ENCODE measurements at places on chromosomes 11 and 22.

DNA sequence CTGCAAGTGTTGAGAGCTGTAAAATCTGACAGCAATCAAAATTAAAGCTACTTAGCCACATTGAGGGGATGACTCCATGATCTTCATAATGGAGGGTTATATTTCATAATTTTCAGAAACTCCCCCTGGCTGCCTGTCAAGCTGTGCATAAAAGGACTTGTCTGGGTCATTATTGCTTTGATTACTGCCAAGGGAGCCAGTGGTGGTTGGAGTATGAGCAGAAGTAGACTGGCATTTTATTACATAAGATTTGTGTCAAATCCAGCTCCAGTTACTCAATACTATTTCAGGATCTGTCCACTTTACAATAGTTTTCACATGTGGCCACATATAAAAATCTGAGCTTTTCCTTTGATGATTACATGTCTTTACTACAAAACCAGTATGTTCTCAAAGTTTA is 108.9 kb upstream of the SLC5A12 start:
- DNase-seq = no peak

- DNase-seq = no peak
Observed at GRCh38 chr11:33772300-33772699, 2.0 kb downstream of the FBXO3 start.

DNA sequence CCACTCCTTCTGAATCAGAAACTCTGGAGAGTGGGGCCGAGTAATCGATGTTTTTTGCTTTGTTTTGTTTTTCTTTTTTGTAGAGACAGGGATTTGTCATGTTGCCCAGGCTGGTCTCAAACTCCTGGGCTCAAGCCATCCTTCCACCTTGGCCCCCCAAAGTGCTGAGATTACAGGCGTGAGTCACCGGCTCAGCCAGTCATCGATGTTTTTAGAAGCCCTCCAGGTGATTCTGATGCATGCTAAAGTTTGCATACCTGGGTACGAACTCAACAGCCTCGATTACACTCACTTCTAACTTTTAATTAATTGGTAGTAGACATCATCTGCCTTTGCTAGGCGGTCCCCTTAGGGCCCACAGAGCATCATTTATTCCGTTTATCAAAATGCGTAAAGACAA is 50.3 kb downstream of the C11orf71 start:
- DNase-seq = no peak

DNA sequence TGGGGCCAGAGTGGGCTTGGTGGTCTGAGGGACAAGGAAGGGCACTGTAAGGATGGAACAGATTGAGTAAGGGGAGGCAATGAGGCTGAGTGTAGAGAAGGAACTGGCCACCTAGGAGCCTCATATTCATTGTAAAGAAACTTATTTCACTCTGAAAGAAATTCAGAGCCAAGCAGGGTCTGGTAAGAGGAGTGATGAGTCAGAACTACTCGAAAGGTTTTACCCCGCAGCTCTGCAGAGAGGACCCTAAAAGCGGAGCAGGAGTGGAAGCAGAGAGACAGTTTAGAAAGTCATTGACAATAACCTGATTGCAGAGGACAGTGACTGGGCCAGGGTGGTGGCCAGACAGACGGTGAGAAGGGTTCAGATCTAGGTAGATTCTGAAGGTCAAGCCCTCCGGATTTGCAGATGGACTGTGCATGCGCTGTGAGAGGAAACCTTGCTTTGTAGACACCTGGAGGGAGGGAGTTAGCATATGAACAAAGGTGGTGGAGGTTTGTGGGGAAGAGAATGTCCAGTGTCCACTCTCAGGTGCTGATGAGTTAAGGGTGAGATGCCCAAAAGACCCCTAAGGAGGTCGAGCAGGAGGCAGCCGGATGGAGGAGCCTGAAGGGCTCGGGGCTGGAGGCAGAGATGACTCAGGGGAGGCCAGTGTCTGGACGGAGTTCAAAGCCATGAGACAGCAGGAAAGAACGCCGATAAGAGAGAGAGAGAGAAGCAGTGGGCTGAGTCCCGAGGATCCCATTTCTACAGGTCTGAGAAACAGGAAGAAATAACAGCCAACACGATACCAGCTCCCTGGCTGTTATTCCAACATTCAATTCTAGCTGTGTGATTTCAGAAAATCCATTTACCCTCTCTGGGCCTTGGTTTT is 546.0 kb downstream of the BRD1 start:
- no peak for DNase-seq

DNA sequence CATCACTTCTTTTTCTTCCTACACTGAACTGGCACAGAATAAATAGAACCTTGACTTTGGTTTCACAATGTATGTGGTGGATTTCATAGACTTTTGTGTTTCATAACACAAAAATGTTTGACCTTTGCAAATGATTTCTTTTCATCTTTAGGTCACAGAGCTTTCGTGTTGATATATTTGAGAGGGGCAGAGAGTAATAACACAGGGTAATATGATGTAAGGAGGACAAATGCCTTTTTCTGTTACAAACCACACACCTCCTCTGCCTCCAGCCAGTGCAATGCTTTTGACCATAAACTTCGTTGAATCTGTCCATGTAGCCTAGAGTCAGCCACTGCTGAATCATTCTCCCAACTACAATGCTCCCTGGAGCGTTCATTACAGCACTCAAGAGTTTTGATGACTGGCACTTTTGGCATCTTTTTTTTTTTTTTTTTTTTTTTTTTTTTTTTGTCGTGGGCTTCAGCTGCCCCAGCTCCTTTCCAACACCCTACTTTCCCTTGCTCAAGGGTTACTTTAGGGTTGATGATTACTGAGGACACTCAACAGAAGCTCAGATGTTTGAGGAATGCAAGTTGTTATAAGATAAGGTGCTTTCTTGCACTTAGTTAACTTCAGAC is 11.4 kb upstream of the CAT start:
- DNase-seq = no peak

DNA sequence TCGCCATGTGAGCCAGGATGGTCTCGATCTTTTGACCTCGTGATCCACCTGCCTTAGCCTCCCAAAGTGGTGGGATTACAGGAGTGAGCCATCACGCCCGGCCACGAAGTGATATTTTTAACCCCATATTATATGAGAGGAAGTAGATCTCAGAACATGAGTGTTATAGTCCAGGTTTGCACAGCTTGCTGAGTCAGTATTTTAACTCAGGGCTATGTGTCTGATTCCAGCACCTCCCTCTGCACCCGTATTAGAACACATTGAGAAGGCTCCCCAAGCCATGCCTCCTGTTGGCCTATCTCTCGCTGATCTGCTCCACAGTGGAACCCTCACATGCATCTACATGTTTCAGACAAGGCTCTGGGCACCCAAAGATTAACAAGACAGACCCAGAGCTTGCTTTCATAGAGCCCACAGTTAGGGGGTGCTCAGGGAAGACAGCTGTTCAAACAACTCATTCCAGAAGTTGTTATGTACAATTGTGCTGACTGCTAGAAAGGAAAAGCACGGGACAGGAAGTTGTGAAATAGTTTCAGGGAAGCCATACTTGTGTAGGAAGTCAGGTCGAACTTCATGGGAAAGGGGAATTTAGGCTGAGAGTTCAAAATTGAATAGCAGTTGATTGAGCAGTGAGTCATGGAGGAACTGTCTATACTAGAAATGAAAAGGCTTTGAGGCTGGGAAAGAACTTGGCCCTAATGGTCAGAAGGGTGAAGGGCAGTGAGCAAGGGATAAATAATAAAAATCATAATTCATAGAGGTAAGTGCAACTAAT is 49.3 kb upstream of the CLPB start:
- DNase-seq = no peak
